Iris pigment epithelial cell (primary cell): ENCODE measurements at places on chromosomes 5 and 9.

DNA sequence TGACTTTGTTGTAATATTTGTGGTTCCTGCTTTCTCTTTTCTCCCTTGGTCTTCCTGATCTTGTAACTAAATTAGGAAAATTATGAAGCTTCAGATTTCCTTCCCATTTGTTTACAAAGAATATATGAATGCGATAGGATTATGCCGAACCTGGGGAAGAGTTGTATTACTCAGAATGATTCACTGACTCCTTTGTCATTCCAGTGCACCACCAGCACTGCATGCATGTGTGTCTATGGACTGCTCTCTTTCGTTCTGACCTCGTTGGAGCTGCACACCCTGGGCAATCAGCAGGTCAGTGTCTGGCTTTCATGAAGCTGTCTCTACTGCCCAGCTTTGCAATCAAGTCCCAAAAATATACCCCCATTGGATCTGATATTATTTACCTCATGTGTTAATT is 25.5 kb downstream of the NUP188 start:
- peak; percentile 88 for DNase-seq

GRCh38 chr5:78638423-78638822 is 10.1 kb downstream of the LHFPL2 start:
- DNase-seq: peak; percentile 93

DNA sequence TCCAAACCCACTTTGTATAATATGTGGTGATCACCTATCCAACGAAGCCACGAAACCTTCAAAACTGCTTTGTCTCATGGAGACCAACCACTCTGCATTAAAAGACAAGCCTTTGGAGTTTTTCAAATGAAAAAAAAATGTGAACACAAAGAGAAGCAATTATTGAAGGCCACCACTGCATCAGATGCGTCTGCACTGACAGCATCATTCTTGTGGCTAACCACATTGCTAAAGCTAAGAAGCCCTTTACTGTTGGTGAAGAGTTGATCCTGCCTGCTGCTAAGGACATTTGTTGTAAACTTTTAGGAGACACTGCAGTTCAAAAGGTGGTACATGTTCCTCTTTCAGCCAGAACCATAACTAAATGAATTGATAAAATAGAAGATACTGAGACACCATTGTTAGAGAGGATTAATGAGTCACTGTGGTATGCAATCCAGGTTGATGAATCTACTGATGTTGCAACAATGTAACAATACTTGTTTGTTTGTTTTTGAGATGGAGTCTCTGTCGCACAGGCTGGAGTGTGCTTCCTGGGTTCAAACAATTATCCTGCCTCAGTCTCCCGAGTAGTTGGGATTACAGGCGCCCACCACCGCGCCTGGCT is 45.4 kb downstream of the TAF11L14 start:
- peak; percentile 20 for DNase-seq

DNA sequence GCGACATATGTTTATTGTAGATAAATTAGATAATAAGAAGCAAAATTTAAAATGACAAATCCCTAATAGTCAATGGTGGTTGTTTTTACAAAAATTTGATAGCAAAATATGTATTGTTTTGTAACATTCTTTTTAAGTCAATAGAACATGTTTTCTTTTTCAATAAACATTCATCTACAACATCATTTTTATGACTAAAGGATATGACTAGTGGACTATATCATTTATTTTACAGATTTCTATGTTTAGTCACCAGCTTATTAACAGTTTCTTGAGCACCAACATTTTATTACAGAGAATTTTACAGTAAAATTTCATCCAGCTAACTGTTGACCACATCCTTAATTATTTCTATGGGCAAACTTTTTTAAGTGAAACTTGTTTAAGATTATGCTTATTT is 114.7 kb upstream of the IL7R start:
- DNase-seq: no peak

- peak; percentile 23 for DNase-seq
Measured at GRCh38 chr9:117622347-117622746, 81.9 kb upstream of the TLR4 start.

DNA sequence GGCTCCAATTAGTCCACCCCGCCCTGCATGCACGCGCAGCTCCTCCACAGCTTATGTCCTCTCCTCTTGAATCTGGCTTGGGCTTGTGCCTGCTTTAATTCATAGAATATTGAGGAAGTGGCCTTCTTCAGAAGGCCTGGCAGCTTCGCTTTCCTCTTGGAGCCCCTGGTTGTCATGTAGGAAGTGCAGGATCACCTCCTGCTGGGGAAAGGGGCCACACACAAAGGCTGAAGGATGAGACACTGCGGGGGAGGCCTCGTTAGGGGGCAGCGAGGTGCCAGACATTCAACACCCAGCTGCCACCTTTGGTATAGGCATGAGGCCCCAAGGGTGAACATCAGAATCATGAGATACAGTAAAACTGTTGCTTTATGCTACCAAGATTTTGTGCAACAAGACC is 2.7 kb upstream of the CNOT6 start:
- no peak for DNase-seq

DNA sequence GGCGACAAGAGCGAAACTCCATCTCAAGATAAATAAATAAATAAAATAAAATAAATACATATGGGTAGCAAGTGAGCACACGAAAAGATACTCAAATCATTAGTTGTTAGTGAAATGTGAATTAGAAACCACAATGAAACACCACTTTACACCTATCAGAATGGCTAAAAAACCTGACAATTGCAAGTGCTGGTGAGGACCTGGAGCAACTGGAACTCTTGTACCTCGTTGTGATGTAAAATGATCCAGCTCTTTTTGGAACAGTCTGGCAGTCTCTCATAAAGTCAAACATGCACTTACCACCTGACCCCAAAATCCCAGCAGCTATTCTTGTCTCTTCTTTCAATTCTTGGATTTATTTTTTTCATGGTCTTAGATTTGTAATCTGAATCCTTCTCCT is 69.2 kb upstream of the FBXW11 start:
- no peak for DNase-seq

- DNase-seq: no peak
Measured at GRCh38 chr5:35203403-35203802, 26.9 kb downstream of the PRLR start.

DNA sequence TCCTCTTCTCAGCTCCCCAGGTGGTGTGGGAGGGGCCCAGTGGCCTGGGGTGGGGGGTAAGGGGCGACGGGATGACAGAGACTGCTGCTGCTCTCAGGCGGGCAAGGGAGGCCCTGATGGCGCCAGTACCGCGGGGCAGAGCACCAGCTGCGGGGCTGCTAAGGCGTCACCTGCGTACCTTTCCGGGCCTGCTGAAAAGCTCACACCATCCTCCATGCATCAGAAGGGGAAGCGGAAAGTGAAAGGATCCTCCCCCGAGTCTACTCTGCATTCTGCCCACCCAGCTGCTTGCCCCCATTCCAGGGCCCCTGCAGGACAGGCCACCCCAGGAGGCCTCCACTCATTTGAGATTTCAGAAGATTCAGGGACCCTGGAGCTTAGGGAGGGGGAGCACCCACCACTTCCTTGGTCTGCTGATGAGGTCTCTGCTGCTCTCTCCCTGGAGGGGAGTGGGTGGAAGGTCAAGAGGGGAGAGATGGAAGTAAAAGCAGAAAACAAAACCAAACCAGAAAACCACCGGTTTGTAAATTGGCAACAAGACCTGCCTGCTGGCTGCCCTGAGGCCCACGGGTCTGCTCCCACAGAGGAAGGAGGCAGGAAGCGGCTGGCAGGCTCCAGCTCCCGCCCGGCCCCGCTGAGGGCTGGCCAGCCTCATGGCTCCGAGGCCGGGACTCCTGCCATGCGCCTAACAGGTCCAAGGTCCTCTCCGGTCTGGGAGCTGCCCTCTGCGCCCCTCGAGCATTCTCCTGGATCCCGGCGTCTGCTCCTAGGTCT is 33.6 kb downstream of the PRRT1B start:
- DNase-seq: no peak

GRCh38 chr5:149799119-149799623 is 69.1 kb downstream of the PPARGC1B start:
- peak; percentile 90 for DNase-seq

- no peak for DNase-seq
Measured at GRCh38 chr5:43301653-43302091, 11.5 kb downstream of the HMGCS1 start.

DNA sequence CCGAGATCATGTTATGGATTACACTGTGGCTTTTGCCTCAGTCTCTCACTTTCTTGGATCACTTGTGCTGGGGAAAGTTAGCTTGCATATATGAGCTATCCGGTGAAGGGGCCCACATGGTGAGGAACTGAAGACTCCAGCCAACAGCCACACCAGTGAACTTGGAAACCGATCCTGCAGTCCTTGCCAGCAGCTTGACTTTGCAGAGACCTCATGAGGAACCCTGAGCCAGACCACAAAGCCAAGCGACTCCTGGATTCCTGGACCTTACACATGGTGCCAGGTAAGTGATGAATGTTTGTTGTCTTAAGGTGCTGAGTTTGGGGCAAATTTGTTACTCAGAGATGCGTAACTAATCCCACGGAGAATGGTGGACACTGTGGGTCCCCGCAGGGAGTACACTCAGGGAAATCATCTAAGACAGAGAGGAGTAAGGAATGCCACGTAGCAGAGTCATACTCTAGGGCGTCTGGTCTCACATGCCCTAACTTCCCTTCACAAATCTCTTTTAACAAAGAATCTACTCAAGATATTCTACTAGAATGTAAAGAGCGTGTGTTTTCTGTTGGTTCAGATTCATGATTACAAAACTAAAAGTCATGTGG is 76.5 kb upstream of the PJA2 start:
- no peak for DNase-seq

DNA sequence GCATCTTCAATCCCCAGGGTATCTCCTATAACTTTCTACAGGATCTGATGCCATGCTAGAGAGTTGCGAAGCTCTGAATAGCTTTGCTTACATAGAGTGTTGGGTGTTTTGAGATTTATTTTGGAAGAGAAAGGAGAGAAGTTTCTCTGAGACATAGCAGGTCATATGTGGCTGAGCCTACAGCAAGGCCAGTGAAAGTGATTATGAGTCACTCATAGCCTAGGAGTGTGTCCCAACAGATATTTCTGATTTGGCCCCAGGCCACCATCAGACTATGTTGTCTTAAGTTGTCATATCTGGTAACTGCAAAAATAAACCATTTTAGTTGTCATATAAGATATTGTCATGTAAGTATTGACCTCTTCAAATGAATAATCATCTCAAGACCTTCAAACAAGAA is 132.0 kb upstream of the RAI14 start:
- DNase-seq: peak; percentile 88

DNA sequence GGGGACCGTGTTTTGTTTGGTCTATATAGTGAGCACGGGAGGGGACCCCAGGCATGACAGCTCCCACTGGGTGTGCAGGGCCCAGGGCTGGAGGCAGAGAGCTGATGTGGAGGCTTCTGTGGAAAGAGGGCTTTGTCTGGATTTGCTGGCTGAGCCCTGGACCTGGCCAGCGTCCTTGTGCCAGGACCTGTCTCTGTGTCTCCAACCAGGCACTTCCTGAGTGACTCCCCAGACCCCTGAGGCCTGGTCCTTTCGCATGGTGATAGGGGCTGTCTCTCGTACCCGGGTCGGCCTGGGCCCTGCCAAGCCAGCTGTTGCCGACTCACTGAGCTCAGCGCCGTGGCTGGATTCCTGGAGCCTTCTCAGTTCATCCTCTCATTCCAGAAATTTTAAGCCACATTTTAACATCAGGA is 77.6 kb downstream of the ADAMTS2 start:
- no peak for DNase-seq

DNA sequence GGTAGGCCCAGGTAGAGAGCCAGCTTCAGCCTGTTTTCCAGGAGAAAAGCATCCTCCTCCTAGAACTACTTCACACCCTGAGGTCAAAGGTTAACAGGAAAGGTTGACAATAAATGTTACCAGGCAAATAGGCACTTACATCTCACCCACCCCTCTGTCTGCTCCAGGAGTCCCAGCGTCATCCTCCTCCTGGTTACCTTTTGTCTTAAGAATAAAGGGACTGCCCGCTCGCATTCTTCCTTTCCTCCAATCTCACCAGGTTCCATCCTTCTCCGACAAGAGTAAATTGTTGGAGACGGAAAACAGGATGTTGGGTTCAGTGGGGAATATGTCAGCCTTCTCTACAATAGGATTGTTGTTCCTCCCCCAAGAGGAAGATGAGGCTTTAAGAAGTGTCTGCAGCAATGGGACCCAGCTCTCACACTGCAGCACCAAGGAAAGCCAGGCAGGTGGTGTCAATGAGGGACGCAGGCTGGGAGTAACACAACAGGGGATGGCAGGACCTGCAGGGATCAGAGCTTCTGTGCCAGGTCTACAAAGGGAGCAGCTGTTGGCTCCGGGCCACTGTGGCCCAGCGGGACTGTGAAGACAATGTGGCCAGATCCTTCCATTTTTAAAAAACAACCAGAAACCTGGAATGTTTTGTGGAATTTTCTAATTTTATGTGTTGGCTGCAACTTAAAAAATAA is 29.0 kb downstream of the FAT2 start:
- DNase-seq: no peak

DNA sequence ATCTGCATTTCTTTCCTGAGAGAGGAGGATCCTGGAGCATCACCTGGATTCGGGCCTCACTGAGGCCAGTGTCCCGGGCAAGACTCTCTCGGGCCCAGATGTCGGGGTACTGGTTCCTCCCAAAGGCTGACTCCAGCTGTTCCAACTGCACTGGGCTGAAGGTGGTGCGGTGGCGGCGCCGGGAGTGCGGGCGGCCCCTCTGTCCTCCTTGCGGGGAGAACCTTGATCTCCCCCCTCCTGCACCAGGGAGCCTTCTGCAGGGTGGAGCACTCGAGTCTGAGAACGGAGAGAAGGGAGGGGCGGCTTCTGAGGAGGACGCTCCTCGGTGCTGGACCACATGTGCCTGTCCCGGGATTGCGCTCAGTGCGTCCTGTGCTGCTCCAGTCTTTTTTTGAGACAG is 2.0 kb downstream of the PROP1 start:
- DNase-seq: no peak

- DNase-seq: peak; percentile 88
Measured at GRCh38 chr9:16352791-16353401, 517.6 kb downstream of the BNC2 start.

DNA sequence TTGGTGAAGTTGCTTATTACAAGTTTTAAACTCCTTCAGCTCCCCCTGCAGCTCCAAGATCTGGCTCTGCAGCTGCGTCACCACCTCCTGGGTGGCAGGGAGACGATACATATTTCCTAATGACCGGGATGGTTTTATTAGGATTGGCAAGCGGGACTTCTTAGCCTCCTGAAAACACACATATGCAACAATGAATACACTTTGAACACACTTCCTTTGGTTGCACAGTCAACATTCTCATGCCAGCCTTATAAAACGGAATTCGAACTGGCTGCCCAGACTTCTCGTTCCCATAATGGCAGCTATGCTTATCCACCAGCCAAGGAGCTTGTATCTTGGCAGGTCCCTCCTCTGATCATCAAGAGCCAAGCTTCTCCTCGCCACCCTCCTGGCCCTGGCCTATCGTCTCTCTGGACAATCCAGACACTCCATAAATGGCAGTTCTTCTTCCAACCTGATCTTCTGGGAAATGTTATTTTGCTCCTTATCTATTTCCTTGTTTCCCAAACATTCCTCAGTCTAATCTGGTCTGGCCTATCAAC is 131.9 kb downstream of the CDK5RAP2 start:
- DNase-seq: no peak

- DNase-seq: peak; percentile 82
Measured at GRCh38 chr9:88258024-88258423, 119.7 kb upstream of the SPATA31C2 start.
